ENCODE measurements at places on chromosomes 16 and 17.

- DNase-seq: no peak
Measured at GRCh38 chr17:5416901-5417300, 2.6 kb downstream of the NUP88 start.

GRCh38 chr17:61635913-61636432, 45.0 kb upstream of the NACA2 start:
- DNase-seq: peak; percentile 25

DNA sequence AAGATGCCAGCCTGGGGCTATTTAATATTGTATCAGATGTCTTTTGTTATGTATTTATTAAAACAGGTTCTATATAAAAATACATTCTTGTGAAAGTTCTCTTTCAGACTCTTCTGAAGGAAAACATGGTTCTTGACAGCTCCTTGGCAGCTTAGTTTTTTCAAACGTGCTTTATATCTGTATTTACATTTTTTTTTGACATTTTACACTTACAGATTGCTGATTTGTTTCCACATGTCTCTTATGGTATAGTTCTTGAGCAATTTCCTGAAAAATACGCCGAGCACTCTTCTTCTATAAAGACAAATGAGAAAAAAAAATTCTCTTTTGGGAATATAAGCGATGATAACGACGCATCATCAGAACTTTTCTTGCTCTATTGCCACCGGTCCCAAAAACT, 9.5 kb downstream of the IGSF6 start:
- DNase-seq: no peak

DNA sequence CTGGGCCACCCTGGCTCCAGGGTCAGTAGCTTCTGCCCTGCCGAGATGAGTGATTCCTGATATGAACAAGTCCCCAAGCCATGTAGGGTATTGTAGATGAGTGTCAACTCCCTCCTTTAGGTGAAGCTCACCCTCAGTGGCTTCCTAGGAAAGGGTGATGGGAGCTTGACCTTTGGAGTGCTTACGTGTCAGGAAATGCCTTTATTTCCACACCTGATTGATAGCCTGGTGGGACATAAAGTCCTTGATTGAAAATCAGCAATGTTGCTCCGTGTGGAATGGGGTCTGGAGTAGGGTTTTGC, 58.4 kb downstream of the USP43 start:
- no peak for DNase-seq

DNA sequence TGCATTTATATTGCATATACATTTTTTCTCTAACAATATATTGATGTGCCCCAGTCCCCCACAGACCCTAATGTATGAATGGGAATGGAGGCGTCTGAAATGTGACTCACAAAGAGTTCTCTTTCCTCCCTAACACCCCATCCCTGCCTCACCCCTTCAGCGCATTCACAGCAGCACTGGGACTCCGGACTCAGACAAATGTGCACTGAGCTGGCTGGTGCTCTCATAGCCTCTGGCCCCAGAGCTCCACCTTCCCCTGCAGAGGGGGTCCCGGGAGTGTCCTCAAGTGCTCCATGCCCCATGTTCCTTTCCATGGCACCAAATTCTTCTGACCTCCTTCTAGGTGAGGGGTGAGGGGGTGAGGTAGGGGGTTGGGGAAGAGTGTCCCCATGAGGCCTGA, 20.6 kb downstream of the NPTX1 start:
- DNase-seq: peak; percentile 33

DNA sequence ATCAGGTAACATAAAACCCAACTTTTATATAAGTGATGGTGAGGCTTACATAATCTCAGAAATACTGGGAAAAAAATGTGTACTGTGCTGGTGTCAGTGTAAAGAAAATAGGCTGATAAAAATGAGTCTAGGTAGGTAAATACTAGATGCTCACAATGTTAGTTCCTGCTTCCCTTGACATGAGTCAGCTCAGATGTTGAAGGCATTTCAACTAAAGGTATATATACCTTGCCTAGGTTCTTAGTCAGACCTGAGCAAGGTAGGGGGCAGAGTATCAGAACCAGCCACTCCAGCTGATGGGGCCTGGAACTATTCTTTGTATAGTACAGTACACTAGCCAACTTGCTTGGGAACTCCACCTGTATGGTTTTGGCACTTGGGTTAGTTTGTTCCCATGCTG, 51.0 kb upstream of the CA10 start:
- no peak for DNase-seq

DNA sequence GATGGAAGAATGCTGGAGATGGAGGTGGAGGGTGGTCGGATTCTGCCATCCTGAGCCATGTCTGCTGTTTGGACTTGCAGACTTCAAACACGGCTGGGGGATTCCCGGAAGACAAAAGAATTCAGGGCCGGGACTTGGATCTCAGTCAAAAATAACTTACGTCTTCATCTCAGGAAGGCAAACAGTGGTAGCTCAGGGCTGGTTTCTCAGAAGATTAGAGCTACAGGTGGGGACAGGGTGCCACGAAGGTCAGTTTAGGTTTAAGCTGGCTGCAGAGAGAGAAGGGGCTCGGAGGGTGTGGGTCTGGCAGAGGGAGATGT, 4.3 kb upstream of the RHBDL3 start:
- DNase-seq: no peak

DNA sequence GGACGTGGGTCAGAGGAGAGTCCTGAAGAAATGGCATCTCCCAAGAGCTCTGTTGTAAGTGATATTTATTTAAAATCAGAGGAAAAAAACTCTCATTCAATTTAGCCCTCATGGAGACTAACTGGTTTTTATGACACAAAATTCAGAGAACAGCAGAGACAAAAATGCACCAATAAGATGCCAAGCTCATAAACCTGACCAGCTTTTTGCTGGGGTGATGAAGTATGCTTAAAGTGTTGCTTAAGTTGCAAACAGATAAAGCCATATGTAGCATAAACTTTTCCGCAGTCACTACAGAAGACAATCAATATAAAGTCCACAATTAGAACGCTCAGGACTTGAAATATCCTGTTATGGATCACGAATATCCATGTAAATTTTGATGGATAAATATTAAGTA, 124.0 kb upstream of the CORO6 start:
- DNase-seq: no peak

- peak; percentile 77 for DNase-seq
Measured at GRCh38 chr17:82892899-82893565, 53.2 kb upstream of the ZNF750 start.

Measured in muscle of leg (tissue), 16 donors.